ENCODE measurements at places on chromosomes 2 and 18. TPM values are rescaled to one million over a fixed set of nuclear protein-coding genes. Genes with fewer than 3 reads are reported as not detected.

GRCh38 chr2:221708902-221709301 lies 136.8 kb upstream of the EPHA4 start:
- no peaks in the 10 kb centered on the region for H3K36me3 ChIP-seq
- no peaks in the 10 kb centered on the region for H3K27me3 ChIP-seq
- DNase-seq: no peak
- H3K4me1 ChIP-seq: no peaks in the 10 kb centered on the region
- H3K4me3 ChIP-seq: no peak overlapping the region
- no peak overlapping the region for H3K27ac ChIP-seq

GRCh38 chr2:263774-264492 lies at the start of gene SH3YL1:
TSS of gene SH3YL1 (minus strand) at chr2:264032. CDS start at chr2:263984, 48 bp downstream.
- H3K36me3 ChIP-seq: no peaks in the 10 kb centered on the region
- peak within 1 kb of the TSS; percentile 85 for H3K4me3 ChIP-seq
- no peaks in the 10 kb centered on the region for H3K27me3 ChIP-seq
- peak; percentile 32 for DNase-seq
- no peaks in the 10 kb centered on the region for H3K4me1 ChIP-seq

GRCh38 chr2:33430856-33431255 lies 45.6 kb upstream of the RASGRP3 start:
- no peak overlapping the region for H3K4me3 ChIP-seq
- no peak overlapping the region for H3K27ac ChIP-seq
- no peaks in the 10 kb centered on the region for H3K36me3 ChIP-seq
- H3K27me3 ChIP-seq: no peaks in the 10 kb centered on the region

DNA sequence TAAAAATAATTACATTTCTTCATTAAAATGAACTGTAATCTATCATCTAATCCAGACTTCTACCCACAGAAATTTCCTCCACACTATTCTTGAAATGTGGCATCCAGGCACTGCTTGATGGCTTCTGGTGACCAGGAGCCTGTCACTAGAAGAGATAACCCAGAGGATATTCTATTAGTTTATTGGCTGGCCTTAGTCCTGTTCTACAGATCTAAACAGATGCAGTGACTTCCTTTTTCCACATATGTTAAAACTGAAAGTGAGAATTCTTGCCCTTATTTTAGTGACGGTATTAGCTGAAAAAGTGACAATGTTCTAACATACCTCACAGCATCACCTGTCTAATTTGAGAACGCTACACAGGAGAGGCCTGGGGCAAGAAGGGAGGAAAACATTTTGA lies 775.4 kb downstream of the TSN start:
- DNase-seq: no peak
- H3K27ac ChIP-seq: no peak overlapping the region
- H3K4me3 ChIP-seq: no peak overlapping the region

GRCh38 chr2:7358865-7359447 lies 441.7 kb downstream of the RNF144A start:
- no peaks in the 10 kb centered on the region for H3K4me1 ChIP-seq
- H3K27ac ChIP-seq: no peak overlapping the region
- DNase-seq: no peak
- no peaks in the 10 kb centered on the region for H3K36me3 ChIP-seq
- H3K27me3 ChIP-seq: no peaks in the 10 kb centered on the region

DNA sequence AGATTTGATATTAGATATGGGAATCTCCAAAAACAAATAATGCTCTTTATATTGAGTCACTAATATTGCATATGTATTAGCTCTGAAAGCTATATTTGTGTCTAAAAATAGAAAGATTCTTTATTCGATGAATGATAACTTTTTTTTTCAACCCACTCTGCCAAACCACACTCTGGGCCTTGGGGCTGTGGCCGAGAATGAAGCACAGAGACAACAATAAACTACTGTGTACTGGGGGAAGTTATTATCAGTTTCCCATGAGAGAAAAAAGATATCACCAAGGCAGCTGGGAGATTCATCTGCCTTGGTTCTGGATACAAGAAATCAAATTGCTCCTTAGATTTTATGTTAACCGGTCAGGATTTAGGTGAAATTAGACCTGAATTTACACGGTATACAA lies 762.2 kb downstream of the SUCLG1 start:
- H3K36me3 ChIP-seq: no peaks in the 10 kb centered on the region
- H3K4me1 ChIP-seq: no peaks in the 10 kb centered on the region

DNA sequence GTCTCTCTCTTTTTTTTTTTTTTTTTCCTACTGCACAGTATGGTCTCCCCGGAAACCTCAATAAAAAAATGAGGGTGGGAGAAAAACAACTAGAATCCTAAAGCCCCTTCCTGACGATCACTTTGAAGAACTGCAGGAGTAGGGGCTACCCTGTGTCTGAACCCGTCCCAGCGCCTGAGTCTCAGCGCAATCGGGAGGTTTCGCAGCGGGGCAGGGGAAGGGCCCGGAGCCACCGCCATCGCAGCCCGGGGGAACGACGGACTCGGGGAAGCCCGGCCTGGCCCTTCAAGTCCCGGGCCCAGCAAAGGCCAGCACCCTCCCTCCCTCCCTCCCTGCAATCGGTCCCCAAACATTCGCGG lies 411 bp downstream of the NARS1 start:
- DNase-seq: no peak
- H3K4me1 ChIP-seq: no peaks in the 10 kb centered on the region
- peak overlapping the region; percentile 80 for H3K4me3 ChIP-seq
- H3K27ac ChIP-seq: peak overlapping the region; percentile 83
- H3K36me3 ChIP-seq: no peaks in the 10 kb centered on the region
- no peaks in the 10 kb centered on the region for H3K27me3 ChIP-seq

GRCh38 chr2:42967959-42968674 lies 175.7 kb upstream of the HAAO start:
- no peaks in the 10 kb centered on the region for H3K27me3 ChIP-seq
- peak; percentile 81 for DNase-seq
- peak overlapping the region; percentile 70 for H3K27ac ChIP-seq

- no peaks in the 10 kb centered on the region for H3K27me3 ChIP-seq
- no peaks in the 10 kb centered on the region for H3K4me1 ChIP-seq
- no peak overlapping the region for H3K4me3 ChIP-seq
- no peak for DNase-seq
Measured at GRCh38 chr2:168686452-168687191, 115.8 kb upstream of the NOSTRIN start.

GRCh38 chr18:11581286-11581685 lies 28.1 kb upstream of the SLC35G4 start:
- H3K36me3 ChIP-seq: no peaks in the 10 kb centered on the region
- no peaks in the 10 kb centered on the region for H3K4me1 ChIP-seq
- H3K27me3 ChIP-seq: no peaks in the 10 kb centered on the region

GRCh38 chr2:29227935-29228675 lies 112.9 kb downstream of the CLIP4 start:
- no peaks in the 10 kb centered on the region for H3K36me3 ChIP-seq
- H3K4me3 ChIP-seq: no peak overlapping the region
- H3K4me1 ChIP-seq: no peaks in the 10 kb centered on the region
- H3K27ac ChIP-seq: no peak overlapping the region
- H3K27me3 ChIP-seq: no peaks in the 10 kb centered on the region

GRCh38 chr2:143926736-143927135 lies 593.2 kb downstream of the ZEB2 start:
- no peak overlapping the region for H3K4me3 ChIP-seq
- H3K36me3 ChIP-seq: no peaks in the 10 kb centered on the region

GRCh38 chr2:237540823-237541222 lies 25.6 kb upstream of the PRLH start:
- DNase-seq: peak; percentile 66
- no peaks in the 10 kb centered on the region for H3K4me1 ChIP-seq
- H3K4me3 ChIP-seq: no peak overlapping the region

- no peak overlapping the region for H3K27ac ChIP-seq
- H3K27me3 ChIP-seq: no peaks in the 10 kb centered on the region
- no peak for DNase-seq
- H3K4me3 ChIP-seq: no peak overlapping the region
Measured at GRCh38 chr2:184372484-184372883, 225.8 kb upstream of the ZNF804A start.

GRCh38 chr2:62340994-62341484 lies 145.1 kb downstream of the B3GNT2 start:
- H3K36me3 ChIP-seq: no peaks in the 10 kb centered on the region
- peak overlapping the region; percentile 33 for H3K27ac ChIP-seq
- no peaks in the 10 kb centered on the region for H3K27me3 ChIP-seq

- no peaks in the 10 kb centered on the region for H3K4me1 ChIP-seq
- H3K4me3 ChIP-seq: no peak overlapping the region
- H3K36me3 ChIP-seq: no peaks in the 10 kb centered on the region
- H3K27me3 ChIP-seq: no peaks in the 10 kb centered on the region
Measured at GRCh38 chr2:239768031-239768790, 256.9 kb downstream of the NDUFA10 start.

DNA sequence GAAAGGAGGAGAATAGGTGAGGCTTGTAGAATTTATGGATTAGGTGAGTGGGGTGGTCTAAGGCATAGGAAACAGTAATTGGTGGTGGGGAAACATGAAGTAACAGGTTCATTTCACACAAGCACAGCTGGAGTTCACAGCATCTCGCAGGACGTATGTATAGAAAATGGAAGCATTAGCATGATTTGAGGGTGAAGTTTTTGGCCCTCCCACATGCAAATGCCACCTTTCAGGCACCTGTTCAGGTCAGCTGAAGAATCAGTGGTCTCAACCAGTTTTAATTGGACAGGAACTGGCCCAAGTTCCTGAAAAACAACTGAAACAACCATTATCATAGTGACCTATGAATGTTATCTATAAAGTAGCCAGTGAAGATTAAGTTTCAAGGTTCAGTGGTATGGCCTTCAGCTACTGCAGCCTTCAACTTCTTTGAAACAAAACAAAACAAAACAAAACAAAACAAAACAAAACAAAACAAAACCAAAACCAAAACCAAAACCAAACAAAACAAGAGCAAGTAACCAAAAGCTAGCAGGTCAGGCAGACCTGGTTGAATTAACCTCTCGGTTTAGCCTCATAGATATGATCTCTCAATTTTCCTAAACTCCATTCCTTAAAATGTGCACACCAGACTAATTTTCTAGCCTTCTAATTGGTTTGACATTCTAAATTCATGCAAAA lies 102.1 kb upstream of the SPHKAP start:
- H3K36me3 ChIP-seq: no peaks in the 10 kb centered on the region
- H3K4me1 ChIP-seq: no peaks in the 10 kb centered on the region
- no peak overlapping the region for H3K27ac ChIP-seq
- no peak overlapping the region for H3K4me3 ChIP-seq
- DNase-seq: no peak

GRCh38 chr2:85794491-85795121 lies 40.8 kb downstream of the ATOH8 start:
- peak overlapping the region; percentile 84 for H3K27ac ChIP-seq
- H3K36me3 ChIP-seq: no peaks in the 10 kb centered on the region
- no peak overlapping the region for H3K4me3 ChIP-seq
- no peaks in the 10 kb centered on the region for H3K27me3 ChIP-seq

DNA sequence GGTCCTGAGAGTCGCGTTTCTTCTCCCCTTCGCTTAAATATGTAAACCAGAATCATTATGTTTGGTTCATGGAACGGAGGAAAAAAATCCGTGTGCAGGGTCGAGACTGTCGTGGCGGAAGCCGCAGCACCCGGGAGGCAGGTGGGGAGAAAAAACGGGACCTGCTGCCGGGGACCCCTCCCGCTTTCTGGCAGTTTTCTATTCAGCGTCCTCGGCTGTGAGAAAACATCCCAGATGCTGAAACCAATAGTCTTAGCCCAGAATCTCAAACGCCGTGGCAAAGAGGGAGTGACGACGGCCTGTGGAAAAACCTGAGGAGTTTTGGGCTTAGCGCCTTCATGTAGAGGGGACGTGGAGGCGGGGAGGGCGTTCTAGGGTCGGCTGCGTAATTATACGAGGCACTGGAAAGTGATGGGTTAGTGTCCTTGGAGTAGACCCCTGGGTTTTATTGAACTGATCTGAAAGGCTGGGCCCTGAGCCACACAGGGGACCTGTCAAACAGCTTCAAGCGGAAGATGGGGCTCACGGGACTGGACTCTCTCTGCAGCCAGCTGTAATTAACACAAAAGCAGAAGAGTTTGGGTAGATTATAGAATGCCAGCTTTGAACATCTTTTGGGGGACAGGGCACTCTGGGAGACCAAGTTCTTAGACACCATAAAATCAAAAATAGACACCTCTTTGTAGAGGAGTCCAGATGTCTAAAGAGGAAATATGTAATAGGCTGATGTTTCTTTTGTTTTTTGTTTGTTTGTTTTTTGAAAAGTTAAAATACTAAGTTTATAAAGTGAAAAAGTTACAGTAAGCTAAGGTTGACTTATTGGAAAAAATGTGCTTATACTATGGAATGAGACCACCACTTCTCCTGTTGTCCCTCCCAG lies 834 bp upstream of the BUB1 start:
- H3K4me1 ChIP-seq: peaks cover 5% of the 10 kb centered on the region
- peak overlapping the region; percentile 92 for H3K27ac ChIP-seq
- no peaks in the 10 kb centered on the region for H3K36me3 ChIP-seq
- H3K27me3 ChIP-seq: no peaks in the 10 kb centered on the region

GRCh38 chr2:111634050-111634794 lies 249.8 kb downstream of the ANAPC1 start:
- H3K4me1 ChIP-seq: no peaks in the 10 kb centered on the region
- H3K27ac ChIP-seq: no peak overlapping the region
- H3K27me3 ChIP-seq: peaks cover 5% of the 10 kb centered on the region

- no peaks in the 10 kb centered on the region for H3K4me1 ChIP-seq
- H3K36me3 ChIP-seq: no peaks in the 10 kb centered on the region
- no peaks in the 10 kb centered on the region for H3K27me3 ChIP-seq
- no peak overlapping the region for H3K27ac ChIP-seq
- H3K4me3 ChIP-seq: no peak overlapping the region
Measured at GRCh38 chr2:145741636-145742035, 1221.7 kb upstream of the ZEB2 start.

GRCh38 chr2:170340693-170341068 lies 162.7 kb downstream of the MYO3B start:
- no peak for DNase-seq
- H3K4me1 ChIP-seq: no peaks in the 10 kb centered on the region
- H3K4me3 ChIP-seq: no peak overlapping the region
- no peaks in the 10 kb centered on the region for H3K27me3 ChIP-seq
- H3K36me3 ChIP-seq: no peaks in the 10 kb centered on the region

DNA sequence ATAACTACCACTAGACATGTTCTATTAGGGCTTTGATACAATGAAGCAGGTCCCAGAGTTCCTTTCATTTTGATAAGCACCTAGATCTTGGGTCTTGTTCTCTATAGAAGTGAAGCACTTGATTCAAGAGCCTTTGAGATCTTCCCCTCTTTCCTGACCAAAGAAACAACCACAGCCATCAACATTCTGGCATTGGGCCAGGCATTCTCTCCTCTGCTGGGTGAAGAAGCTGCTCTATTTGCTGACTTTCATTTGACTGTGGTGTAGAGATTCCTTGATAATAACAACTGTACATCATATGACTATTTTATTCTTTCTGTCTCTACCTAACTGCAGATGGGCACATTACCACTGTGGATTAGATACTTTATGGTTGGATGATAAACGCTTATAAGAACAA lies 96.6 kb upstream of the LYPD1 start:
- no peak overlapping the region for H3K4me3 ChIP-seq
- no peaks in the 10 kb centered on the region for H3K4me1 ChIP-seq
- H3K36me3 ChIP-seq: no peaks in the 10 kb centered on the region
- DNase-seq: no peak
- H3K27ac ChIP-seq: no peak overlapping the region
- H3K27me3 ChIP-seq: no peaks in the 10 kb centered on the region

The FSHR gene
- not detected for total RNA-seq

The LRRC30 gene
- total RNA-seq: not detected

The ZSWIM2 gene
- not detected for total RNA-seq

The IKZF2 gene
- total RNA-seq: 14.5 TPM

The GLI2 gene
- 2.9 TPM for total RNA-seq

The SERPINB8 gene
- 3.6 TPM for total RNA-seq

The BMP10 gene
- total RNA-seq: not detected

The HOXD13 gene
- total RNA-seq: not detected
